ENCODE measurements at places on chromosomes 2 and 18.
A peak's percentile ranks its signal among the peaks of the same experiment; 100 is the strongest.

DNA sequence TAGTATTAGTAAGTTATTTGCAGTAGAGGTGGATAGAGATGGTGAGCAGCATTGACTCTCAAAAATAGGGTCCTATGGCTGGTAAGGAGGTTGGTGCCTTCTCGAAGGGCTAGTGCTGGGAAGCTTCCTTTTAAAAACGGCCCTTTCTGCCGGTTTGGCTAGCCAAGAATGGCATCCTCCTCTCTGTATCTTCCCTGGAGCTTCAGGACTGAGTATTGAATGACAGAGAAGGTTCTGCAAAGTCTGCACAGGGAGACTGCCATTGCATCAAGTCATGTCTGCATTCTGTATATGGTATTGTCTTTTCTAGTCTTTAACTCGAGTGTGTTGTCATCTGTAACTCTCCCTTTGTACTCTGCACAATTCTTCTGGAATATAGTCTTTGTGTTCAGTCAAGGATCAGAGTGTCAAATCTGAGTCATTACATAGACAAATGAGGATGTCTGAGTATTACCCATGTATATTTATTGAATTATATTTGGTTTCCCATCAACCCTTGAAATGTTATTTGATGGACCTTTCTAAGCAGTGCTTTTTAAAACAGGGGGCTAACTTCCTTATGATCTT lies 1.1 kb downstream of the LDLRAD4 start:
- peak overlapping the region; percentile 64 for H3K4me3 ChIP-seq
- no peaks in the 10 kb centered on the region for H3K27me3 ChIP-seq
- peaks cover 7% of the 10 kb centered on the region for H3K4me1 ChIP-seq
- H3K27ac ChIP-seq: peak overlapping the region; percentile 64
- no peak for ATAC-seq
- H3K36me3 ChIP-seq: no peaks in the 10 kb centered on the region

DNA sequence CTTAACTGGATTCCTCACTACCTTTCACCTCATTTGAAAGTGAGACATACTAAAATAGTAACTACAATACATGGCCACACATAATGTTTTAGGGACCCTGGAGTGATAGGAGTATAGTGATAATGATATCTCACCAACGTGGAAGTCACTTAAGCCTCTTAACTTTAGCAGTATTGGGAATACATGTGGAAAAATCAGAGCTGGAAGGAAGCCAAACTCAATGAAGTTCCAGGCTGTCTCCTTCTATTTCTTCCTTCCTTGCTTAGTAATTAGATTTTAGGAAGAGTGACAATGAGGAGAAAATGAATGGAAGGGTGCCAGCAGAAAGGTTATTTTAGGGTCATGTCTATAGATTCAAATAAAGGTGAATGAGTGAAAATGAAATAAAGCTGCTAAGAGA lies 387.3 kb downstream of the PLCL1 start:
- H3K36me3 ChIP-seq: no peaks in the 10 kb centered on the region
- H3K4me1 ChIP-seq: no peaks in the 10 kb centered on the region
- H3K27me3 ChIP-seq: no peaks in the 10 kb centered on the region
- ATAC-seq: no peak

DNA sequence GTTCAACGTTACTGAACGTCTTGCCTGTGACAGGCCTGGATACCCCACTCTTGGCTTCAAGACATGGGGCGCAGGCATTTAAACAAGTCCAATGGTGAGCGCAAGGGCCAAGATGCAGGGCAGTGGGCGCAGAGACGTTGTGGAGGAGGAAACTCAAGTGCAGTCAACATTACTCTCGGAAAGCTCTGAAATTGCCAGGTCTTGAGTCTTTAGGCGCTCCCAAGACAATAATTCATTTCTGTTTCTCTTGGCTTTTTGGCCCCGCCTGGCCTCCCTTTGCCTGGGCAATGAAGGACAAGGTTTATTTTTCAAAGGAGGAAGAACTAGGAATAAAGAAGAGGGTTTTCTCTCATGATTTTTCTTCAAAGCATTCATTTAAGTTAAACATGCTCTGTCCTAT lies 13.3 kb upstream of the TMEM214 start:
- no peak overlapping the region for H3K27ac ChIP-seq
- H3K27me3 ChIP-seq: no peaks in the 10 kb centered on the region
- H3K36me3 ChIP-seq: peaks cover 26% of the 10 kb centered on the region
- peaks cover 44% of the 10 kb centered on the region for H3K4me1 ChIP-seq
- no peak for ATAC-seq

DNA sequence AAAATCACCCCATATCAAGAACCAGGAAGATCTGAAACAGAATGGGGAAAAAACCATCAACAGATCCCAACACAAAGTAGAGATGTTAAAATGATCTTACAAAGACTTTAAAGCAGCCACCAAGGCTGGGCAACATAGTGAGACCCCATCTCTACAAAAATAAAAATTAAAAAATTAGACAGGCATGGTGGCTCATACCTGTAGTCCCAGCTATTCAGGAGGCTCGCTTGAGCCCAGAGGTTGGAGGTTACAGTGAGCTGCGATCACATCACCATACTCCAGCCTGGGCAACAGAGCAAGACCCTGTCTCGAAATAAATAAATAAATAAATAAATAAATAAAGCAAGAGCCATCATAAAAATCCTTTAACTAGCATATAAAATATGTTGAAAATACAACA lies 20.5 kb downstream of the RPRD1A start:
- H3K4me3 ChIP-seq: no peak overlapping the region
- no peaks in the 10 kb centered on the region for H3K4me1 ChIP-seq
- H3K27me3 ChIP-seq: no peaks in the 10 kb centered on the region

- H3K4me3 ChIP-seq: peak within 1 kb of the TSS; percentile 42
- no peak for ATAC-seq
- no peaks in the 10 kb centered on the region for H3K4me1 ChIP-seq
- H3K27ac ChIP-seq: peak within 1 kb of the TSS; percentile 1
- H3K36me3 ChIP-seq: no peaks in the 10 kb centered on the region
- no peaks in the 10 kb centered on the region for H3K27me3 ChIP-seq
Observed at GRCh38 chr2:231124838-231125568, at the start of gene HTR2B. Gene HTR2B (minus strand): TSS chr2:231125042. CDS start chr2:231123764, 1,278 bp downstream.

GRCh38 chr2:189641002-189641401 lies 20.3 kb upstream of the ASNSD1 start:
- no peaks in the 10 kb centered on the region for H3K36me3 ChIP-seq
- H3K4me3 ChIP-seq: no peak overlapping the region
- no peak for ATAC-seq
- H3K27me3 ChIP-seq: no peaks in the 10 kb centered on the region
- no peak overlapping the region for H3K27ac ChIP-seq

DNA sequence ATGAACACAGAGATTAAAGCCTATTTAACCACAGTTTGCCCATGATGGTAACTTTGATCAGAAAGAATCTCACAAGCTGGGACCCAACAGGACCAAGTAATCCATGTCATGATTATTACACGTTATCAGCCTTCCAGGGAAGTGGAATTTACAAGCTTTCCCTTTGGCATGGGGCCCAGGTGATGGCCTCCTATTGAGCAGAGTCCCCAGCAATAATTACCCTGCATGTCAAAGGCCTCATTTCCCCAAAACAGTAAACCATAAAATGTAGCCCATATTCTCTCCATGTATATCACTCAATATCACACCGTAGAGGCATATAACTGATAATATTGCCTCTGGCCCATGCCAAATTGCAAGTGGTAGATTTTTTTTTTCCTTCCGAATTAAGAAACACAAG lies 38.9 kb downstream of the PRKRA start:
- H3K36me3 ChIP-seq: no peaks in the 10 kb centered on the region
- no peak overlapping the region for H3K4me3 ChIP-seq
- no peaks in the 10 kb centered on the region for H3K4me1 ChIP-seq
- no peak overlapping the region for H3K27ac ChIP-seq
- no peaks in the 10 kb centered on the region for H3K27me3 ChIP-seq
- no peak for ATAC-seq

DNA sequence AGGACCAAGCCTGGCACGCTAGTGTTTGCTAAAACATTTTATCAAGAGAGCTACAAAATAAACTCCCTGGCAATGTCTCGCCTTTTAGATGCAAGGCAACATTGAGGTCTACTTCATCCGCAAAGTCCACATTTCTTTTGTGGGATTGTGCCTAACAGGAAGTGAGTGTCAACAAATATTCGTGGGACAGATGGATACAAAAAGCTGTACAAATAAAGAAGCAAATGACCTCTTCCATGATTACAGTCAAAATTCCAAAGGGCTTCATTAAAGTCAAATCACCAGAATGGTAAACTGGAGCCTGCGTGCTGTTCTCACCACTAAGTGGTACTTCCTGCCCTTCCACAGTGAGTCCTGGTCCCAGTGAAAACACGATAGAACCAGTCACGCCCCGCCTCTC lies 40.4 kb downstream of the L3MBTL4 start:
- H3K36me3 ChIP-seq: no peaks in the 10 kb centered on the region
- no peaks in the 10 kb centered on the region for H3K4me1 ChIP-seq
- no peak overlapping the region for H3K4me3 ChIP-seq
- no peaks in the 10 kb centered on the region for H3K27me3 ChIP-seq
- H3K27ac ChIP-seq: no peak overlapping the region
- ATAC-seq: no peak

DNA sequence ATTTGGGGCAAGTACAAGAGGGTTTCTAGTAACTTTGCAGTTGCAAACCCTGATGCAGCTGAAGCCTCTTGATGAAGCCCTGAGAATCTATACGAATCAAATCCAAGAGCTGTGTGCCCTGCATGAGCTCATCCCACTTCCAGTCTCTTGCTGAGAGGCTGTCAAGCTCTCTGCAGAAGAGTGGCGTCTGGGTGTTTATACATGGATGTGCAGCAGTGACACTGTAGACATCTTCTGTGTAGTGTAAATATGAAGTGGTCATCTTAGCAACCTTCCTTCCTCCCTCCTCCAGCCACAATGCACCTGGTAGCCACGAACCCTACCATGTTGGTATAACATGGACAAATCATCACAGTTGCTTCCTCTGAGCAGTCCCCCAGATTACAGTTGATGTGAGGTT lies 18.4 kb upstream of the KIAA2012 start:
- H3K4me1 ChIP-seq: no peaks in the 10 kb centered on the region
- no peak overlapping the region for H3K27ac ChIP-seq
- ATAC-seq: no peak
- H3K36me3 ChIP-seq: no peaks in the 10 kb centered on the region
- no peak overlapping the region for H3K4me3 ChIP-seq

DNA sequence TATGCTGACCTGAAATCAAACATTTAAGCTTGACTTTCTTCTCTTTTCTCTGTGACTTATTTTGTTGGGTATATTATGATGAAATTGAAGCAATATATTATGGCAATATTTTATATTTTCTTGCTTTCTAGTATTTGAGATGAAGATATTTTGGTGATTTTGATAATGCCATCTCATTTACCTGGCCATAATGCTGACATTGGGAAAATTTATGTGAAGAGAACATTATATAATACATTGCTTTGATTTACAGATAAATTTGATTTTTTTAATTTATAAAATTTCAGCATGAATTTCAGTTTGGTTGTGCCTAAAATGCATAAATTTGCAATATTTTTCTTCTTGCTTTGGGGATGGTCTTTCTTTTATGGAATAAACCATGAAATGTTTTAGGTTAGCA lies 1413.7 kb upstream of the TMEFF2 start:
- no peak for ATAC-seq
- no peak overlapping the region for H3K27ac ChIP-seq
- no peaks in the 10 kb centered on the region for H3K4me1 ChIP-seq
- H3K4me3 ChIP-seq: no peak overlapping the region
- no peaks in the 10 kb centered on the region for H3K27me3 ChIP-seq

GRCh38 chr2:230202430-230203109 lies 17.2 kb downstream of the SP110 start:
- H3K27me3 ChIP-seq: no peaks in the 10 kb centered on the region
- peaks cover 4% of the 10 kb centered on the region for H3K36me3 ChIP-seq
- H3K4me1 ChIP-seq: no peaks in the 10 kb centered on the region
- ATAC-seq: no peak

DNA sequence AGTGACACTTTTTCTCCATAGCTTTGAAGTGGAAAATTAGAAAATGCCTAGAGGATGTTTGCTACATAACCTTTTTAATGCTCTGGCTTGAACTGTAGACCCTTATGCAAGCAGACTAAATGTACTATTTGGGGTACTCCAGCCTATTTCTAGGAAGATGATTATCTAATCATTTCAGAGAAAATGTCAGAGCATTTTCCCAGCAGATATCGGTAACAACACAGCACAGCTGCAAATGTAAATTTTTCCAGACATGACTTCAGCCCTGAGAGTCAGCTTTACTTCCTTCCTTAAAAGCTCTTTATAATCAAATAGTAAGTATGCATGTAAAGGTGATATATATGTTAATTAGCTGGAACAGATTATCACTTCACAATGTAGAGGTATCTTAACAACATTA lies 1647.1 kb downstream of the SUCLG1 start:
- no peaks in the 10 kb centered on the region for H3K4me1 ChIP-seq
- ATAC-seq: no peak
- H3K27me3 ChIP-seq: no peaks in the 10 kb centered on the region
- H3K27ac ChIP-seq: no peak overlapping the region
- no peaks in the 10 kb centered on the region for H3K36me3 ChIP-seq

DNA sequence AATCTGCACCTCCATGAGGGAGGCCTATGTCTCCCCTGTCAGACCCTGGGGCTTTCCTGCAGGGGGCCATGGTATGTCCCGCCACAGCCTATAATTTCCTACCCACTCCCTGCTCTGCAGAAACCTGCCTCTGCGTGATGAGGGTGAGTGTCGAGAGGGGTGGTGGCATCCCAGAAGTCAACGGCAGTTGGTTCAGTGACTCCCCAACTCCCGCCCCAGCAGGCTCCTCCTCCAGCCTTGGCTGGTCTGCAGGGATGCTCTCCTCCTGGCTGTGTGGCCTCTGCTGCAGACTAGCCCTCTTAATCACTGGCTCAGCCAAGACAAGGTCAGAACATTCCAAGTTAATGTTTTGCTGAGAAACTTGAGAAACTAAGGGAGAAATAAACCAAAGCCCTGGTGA lies 13.3 kb downstream of the CELF4 start:
- peaks cover 71% of the 10 kb centered on the region for H3K27me3 ChIP-seq
- no peak overlapping the region for H3K4me3 ChIP-seq
- ATAC-seq: no peak
- no peaks in the 10 kb centered on the region for H3K4me1 ChIP-seq

DNA sequence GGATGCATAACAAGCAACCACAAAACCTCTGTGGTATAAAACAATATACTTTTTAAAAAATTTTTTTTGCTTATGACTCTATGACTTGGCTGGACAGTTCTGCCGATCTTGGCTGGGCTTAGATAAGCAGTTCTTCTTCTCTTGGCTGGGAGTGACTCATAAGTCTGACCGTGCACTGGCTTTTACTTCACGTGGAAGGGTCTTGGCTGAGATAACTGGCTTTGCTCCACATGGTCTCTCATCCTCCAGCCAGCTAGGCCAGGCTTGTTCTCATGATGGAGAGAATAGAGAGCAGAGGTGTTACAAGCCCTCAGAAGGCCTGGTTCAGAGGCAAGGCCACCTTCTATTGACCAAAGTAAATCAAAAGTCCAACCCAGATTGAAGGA lies 178.9 kb upstream of the SERPINE2 start:
- no peak for ATAC-seq
- no peaks in the 10 kb centered on the region for H3K4me1 ChIP-seq
- no peak overlapping the region for H3K27ac ChIP-seq
- H3K4me3 ChIP-seq: no peak overlapping the region

All from gastroesophageal sphincter (tissue), 4 donors.